Mucosa of descending colon (tissue), 3 donors: ENCODE measurements at places on chromosomes 4 and X. TPM values are rescaled to one million over a fixed set of nuclear protein-coding genes. Genes with fewer than 3 reads are reported as not detected.

- no peak for DNase-seq
Measured at GRCh38 chr4:121056066-121056465, 16.3 kb downstream of the NDNF start.

DNA sequence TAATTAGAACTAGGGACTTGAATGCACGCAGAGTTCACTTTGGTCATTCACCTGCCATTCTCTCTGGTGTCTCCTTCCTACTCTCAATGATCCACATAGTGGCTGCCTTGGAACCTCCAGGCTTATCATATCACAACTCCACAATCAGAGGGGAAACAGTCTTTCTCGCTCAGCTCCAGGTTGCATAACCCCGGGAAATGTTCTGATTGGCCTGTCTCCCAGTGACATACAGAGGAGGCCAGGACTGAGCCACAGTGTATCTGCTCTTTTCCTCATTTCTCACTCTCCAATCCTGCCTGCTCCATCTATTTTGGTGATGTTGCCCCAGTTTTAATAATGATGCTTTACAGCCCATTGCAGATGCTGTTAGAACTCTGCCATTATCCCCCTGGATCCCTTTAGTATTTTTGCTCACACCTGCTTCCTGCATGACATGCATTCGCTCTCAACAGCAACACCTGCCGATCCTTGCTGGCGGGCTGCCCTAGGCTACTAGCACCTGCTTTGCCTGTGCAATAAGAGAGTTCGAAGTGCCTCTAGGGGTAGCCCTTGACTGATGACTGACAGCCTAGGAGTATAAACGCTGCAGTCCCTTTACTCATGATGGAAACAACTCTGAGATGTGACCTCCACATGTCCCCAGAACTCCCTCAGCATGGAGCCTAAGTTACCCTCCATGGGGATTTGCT, 211.3 kb upstream of the RPS6KA3 start:
- peak; percentile 77 for DNase-seq

DNA sequence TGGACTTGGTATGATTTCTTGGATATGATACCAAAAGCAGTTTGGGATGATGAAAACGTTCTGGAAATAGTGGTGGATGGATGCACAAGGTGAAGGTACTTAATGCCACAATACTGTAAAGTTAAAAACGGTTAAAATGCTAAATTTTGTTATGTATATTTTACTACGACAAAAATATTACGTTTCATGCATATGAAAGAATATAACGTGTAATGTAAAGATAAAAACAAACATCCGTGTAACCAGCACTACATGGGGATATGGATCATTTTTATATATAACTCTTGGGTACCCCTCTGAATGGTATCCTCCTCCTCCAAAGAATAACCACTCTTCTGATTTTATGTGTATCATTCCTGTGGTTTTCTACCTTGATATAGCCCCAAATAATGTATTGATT, 862 bp upstream of the CENPU start:
- no peak for DNase-seq

DNA sequence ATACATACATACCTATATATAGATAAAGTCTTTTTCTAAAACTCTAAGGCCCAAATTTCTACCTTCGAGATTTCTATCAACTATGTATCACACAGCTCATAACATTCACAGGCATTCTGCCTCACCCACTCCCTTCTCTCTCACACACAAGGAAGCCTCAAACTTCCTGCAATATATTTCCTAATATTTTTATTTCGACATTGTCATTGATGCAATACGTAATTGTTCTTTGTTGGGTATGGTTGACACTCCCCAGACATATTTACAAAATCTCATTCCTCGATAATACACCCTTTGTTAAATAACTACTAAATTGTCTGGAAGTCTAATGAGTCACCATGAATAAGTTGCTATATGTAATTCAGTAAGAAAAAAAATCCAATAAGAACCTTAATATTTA, 143.5 kb downstream of the HNRNPD start:
- DNase-seq: no peak

GRCh38 chrX:121036137-121036536, 11.3 kb upstream of the GLUD2 start:
- no peak for DNase-seq

DNA sequence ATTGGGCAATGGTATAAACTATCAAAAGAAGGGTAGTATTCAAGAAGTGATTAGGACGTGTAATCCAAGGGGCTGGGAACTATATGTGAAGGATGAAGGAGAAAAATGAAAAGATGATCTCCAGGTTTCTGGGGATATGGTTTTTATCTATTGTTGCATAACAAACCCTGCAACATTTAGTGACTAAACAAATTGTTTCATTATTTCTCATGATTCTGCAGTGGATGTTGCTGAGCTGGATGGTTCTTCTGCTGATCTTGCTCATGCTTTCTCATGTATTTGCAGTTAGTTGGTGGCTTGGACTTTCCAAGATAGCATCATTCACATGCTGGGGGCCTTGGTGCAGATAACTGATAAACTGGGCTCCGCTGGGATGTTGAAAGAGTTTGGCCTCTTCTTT, 29.1 kb downstream of the PHOX2B start:
- DNase-seq: no peak

SPANXA2 gene
- not detected for total RNA-seq

TMEM31 gene
- total RNA-seq: 0.43 TPM

DNA sequence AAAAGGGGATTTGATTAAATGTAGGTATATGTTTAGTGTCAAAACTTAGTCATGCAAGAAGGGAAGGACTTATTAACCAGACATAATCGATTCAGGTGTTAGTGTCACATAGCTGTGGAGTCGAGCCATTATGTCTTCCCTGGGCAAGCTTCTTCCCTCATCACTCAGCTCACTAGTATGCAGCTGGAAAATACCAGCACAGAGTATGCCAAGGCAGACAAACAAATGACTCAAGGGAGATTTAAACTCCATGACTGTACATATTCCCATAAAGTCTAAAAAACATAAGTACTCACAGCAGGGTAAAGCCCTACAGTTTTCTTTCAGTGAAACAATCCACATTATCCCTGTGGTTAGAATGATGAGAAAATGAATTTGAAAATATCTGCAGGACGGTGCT, 304.5 kb downstream of the CBLL2 start:
- no peak for DNase-seq

GAGE13 gene
- total RNA-seq: not detected

- no peak for DNase-seq
Measured at GRCh38 chr4:183698909-183699308, 39.8 kb downstream of the TRAPPC11 start.
